CD4-positive, CD25-positive, alpha-beta regulatory T cell (primary cell): ENCODE measurements at places on chromosomes 12 and 14.

GRCh38 chr12:2247596-2247995 lies 194.8 kb downstream of the CACNA1C start:
- DNase-seq: no peak

DNA sequence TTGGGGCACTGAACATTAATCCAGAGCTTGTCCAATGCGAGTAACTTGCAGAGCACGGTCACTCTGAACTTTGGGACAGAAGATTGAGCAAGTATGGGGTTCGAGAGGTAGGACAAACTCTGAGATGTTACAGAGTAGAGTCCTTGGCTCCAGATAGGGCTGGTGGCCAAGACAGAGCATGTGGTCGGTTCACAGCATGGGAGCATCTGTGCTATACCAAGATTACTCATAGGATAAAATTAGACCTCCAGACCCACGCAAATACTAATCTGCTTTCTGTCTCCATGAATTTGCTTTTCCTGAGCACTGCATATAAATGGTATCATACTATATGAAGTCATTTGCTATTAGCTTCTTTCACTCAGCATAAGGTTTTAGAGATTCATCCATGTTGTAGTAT lies 93.4 kb upstream of the TBX5 start:
- DNase-seq: no peak

DNA sequence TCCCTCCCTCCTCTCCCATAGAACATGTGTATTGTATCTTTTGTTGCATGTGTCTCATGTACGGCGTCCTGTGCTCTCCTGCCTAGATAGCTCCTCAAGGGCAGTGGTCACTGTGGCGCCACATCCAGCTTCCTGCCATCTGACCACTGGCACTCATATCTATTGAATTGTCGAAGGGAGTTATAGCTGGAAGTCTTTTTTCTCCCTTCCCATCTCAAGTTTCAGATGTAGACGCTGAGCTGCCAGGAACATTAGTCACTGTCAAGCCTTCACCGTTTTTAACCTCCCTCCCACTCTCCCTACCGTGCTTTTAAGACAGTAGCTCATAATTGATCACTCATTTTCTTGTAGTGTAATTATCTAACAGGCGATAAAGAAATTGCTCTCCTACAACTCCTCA lies 33.0 kb downstream of the MTHFD1 start:
- no peak for DNase-seq

GRCh38 chr12:76777765-76778216 lies 13.9 kb downstream of the ZDHHC17 start:
- no peak for DNase-seq

DNA sequence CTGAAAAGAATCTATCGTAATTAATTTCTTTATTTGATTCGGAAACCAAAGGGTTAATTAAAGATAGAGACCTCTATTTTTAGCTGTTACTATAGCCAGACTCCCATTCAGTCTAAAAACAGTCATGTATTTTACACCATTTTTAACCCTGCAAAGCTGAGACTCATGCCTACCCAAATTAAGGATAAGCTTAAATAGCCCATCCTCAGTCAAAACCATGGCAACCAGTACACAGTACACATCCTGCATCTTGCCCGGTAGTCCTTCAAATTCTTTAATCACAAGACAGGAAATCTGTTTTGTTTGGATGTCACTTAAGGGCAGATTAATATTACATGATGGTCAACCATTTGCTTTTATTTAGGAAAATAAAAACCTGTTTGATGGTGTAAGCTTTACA lies 25.5 kb upstream of the KCNK10 start:
- no peak for DNase-seq

- no peak for DNase-seq
Observed at GRCh38 chr12:115046805-115047204, 362.8 kb upstream of the TBX3 start.

GRCh38 chr12:111154147-111154834 lies 214.6 kb downstream of the PHETA1 start:
- no peak for DNase-seq

- no peak for DNase-seq
Observed at GRCh38 chr12:2387103-2387834, 334.5 kb downstream of the CACNA1C start.

DNA sequence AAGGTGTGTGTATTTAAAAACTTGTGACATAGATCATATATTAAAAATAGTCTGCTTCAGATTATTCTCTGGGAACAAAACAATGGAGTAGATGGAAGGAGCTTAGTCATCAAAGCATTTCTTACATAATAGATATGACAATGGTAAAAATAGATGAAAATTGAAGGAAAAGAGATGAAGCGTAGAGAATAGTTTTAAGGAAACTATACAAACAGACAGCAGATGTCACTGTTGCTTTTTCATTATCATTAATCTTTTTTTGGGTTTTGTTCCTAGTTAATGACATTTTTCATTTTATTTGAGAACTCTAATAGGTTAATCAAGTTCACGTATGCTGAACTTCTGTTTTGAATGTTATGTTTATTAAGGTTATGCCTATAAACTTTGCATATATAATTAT lies 149.2 kb upstream of the FBXO33 start:
- no peak for DNase-seq

DNA sequence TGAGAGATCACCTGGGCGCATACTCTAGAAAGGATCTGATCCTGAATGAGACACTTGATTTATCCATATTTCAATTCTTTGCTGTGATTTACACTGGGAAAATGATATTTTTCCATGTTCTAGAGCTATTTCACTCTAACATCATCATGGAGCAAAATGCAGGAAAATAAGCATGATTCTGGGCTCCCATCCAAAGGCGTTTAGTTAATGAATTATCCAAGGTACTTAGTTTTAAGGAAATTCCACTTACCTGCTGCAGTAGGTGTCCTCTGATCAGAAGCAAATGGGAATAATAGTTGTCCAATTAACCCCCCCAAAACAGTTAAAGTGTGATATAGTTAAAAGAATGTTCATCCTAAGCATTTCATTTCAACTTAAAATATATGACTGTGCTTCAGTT lies 204.5 kb upstream of the PRKD1 start:
- DNase-seq: no peak

- DNase-seq: no peak
Observed at GRCh38 chr12:46926526-46926925, 100.7 kb upstream of the SLC38A4 start.

DNA sequence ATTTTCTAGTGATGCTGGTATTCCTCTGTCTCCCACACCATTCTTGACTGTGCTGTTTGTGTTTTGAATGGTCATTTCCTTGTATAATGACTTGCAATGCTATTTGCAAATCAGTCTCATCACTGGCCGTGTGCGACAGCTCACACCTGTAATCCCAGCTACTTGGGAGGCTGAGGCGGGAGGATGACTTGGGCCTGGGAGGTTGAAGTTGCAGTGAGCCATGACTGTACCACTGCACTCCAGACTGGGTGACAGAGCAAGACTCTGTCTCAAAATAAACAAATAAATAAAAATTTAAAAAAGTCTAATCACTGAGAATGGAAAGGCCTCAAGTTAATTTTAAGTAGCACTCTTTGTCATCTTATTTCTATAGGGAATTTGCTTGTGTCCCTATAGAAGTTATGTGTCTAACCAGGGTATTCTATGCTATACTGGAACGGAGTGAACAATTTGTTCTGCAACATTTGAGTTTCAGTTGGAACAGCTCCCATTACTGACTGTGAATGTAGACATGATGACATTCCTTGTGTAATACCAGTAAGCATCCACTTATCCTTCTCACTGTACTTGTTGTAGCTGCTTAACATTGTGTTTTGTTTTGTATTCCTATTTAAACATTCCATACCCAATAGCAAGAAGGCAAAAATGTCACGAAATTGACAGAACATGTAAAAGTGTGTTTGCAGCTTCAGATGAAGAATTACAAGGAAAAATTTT lies 126.3 kb downstream of the MGST1 start:
- no peak for DNase-seq

DNA sequence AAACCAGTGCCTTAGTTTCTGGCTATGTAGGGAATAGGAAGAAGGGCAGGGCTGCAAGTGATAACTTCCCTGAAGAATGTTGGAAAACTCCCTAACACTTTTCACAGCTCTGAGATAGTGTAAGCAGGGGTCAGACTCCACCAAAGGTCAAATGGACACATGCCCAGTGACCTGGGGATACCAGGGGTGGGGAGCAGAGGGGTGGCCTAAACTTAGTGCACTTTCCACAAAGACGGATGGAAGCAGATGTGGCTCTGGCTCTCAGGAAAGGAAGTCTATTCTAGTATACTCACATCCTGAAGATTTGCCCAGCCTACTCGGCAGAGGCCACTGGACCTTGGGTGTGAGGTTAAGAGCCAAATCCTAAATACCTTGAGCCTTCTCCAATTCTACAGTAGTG lies 285.8 kb downstream of the NUAK1 start:
- no peak for DNase-seq

- DNase-seq: no peak
Observed at GRCh38 chr12:29816874-29817725, 33.4 kb upstream of the TMTC1 start.

- no peak for DNase-seq
Observed at GRCh38 chr12:57592551-57593165, 1.7 kb downstream of the PIP4K2C start.

DNA sequence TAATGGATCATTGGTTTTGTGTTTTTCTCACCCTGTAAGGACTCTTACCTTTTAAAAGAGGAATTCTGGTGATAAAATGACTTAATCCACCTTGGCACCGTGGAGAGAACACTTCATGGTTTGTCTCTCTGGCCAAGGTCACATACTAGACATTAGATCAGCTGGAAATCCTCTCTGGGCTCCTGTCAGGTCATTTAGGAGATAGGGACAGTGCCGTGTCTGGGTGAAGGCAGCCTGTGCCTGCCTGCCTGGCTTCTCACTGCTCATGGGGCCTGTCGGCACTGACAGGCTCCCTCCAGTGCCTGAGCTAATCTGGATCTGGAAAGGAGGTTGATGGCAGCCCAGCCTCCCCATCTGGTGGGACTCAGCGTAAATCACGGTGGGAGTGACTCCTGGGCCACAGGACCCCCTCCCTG lies 5.7 kb downstream of the CRADD start:
- no peak for DNase-seq

GRCh38 chr12:77357655-77358054 lies 292.3 kb upstream of the E2F7 start:
- no peak for DNase-seq

DNA sequence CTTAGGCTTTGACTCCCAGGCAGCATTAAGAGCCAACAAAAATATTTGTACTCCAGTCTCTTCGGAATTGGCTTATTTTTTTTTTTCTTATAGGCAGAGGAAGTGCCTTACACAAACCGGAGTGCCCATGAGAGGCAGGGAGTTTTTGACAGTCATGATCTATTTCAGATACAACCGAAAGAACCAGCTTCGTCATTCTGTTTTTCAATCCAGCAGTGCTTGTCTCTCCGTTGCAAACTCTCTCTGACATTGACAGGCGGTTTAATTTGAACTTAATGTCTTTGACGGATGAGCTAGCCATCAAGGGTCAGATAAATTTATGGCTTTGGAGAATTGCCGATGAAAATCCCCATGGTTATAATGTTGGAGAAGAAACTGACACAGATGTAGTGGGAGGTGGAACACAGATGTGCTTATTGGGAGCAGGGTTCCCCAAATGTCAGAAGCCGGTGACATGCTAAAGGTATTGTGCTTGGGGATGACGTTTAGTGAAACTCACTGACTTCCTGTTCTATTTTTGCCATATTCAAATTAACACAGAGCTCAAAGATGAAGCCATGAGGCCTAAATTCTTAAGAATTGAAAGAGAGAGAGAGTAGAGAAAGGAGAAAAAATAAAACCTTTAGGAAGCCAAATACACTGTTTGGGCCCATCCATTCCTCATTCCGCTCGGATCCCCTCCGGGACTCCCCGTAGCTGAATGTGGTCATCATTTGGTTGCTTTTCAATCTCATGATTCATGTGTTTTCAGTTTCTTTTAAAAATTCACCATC lies 59.7 kb downstream of the PLXNC1 start:
- DNase-seq: peak; percentile 84

DNA sequence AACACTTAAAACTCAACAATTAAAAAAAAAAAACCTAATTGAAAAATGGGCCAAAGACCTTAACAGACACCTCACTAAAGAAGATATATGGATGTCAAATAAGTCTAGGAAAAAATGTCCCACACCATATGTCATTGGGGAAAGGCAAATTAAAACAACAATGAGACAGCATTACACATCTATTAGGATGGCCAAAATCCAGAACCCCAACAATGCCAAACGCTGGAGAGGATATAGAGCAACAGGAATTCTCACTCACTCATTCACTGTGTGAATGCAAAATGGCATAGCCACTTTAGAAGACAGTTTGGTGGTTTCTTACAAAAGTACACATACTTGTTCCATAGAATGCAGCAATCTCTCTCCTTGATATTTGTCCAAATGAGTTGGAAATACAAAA lies 173.7 kb downstream of the SLC25A21 start:
- no peak for DNase-seq

DNA sequence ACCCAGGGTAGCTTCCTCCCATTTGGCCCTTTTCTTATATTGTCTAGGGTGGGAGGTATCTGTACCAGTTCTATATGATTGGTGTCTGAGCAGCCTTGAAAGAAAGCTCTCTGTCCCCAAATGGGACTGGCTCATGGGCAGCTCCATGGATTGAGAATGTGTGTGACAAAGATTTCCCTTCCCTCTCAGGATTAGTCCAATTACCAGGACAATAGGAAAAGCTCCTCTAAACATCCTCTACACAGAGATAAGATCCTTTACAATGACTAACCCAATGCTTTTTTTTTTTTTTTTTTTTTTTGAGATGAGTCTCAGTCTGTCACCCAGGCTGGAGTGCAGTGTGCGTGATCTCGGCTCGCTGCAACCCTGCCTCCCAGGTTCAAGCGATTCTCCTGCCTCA lies 112.1 kb downstream of the SLC35F4 start:
- no peak for DNase-seq

DNA sequence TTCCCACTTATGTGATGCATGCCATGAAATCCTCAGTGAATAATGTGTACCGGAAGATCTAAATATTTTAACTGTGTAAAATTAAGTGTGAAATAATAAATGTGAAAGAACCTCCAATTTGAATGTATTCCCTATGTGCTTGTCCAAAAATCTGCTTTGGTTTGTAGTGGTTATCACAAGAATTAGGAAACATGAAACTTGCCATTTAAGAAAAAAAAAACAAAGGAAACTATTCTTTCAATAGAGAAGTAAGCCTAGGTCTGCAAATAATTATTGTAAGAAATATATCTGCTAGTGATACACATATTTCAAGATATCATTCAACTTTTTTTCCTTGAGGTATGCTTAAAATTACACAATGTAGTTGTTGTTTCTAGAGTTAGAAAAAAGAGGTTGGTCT lies 500.4 kb downstream of the SLC6A15 start:
- DNase-seq: no peak

GRCh38 chr12:56382611-56383010 lies 20.0 kb upstream of the APOF start:
- DNase-seq: no peak
